CD4-positive, alpha-beta T cell treated with Interleukin-1 beta for 1 hour (primary cell): ENCODE measurements at places on chromosomes 11 and 22.

DNA sequence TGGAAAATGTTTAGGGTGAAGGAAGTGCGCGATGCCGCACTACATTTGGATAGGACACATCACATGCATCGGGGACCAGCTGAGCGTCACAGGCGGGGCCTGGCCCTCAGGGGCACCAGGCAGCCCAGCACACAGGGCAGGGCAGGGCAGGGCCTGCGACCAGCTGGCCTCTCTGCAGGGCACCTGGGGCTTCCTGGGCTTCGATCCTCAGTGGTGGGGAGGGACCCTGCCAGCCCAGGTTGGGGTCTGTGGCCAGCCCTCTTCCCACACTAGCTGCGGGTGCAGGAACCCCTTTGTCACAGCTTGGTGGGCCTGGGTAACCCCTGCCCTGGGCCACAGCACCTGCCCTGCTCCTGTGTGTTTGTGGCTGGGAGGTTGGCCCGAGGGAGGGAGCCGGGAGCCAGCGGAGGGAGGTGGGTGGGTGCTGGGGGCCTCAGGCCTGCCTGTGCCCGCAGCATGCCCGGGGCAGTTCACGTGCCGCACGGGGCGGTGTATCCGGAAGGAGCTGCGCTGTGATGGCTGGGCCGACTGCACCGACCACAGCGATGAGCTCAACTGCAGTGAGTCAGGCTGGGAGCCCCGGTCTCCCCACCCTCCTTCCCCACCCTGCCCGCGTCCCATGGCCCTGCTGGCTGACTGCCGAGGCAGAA is 37.9 kb downstream of the ST14 start:
- no peak for DNase-seq

DNA sequence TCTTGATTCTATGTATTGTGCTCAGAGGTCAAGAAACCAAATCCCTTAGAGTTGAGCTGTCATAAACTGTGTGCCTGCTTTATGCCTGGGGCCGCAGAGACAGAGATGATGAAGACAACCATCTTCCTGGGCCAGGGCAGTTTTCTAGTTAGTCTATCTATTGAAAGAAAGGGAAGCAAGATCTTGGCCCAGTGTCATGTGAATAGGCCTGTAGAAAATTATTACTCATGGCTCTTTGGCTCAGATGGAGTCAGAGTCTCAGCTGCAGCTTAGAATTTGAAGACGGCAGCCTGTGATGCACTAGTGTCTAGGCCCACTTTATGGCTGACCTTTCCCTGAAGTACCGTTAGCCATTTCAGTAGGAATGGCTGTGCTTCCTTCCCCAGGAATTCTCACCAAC is 112.0 kb downstream of the DBX1 start:
- DNase-seq = no peak

DNA sequence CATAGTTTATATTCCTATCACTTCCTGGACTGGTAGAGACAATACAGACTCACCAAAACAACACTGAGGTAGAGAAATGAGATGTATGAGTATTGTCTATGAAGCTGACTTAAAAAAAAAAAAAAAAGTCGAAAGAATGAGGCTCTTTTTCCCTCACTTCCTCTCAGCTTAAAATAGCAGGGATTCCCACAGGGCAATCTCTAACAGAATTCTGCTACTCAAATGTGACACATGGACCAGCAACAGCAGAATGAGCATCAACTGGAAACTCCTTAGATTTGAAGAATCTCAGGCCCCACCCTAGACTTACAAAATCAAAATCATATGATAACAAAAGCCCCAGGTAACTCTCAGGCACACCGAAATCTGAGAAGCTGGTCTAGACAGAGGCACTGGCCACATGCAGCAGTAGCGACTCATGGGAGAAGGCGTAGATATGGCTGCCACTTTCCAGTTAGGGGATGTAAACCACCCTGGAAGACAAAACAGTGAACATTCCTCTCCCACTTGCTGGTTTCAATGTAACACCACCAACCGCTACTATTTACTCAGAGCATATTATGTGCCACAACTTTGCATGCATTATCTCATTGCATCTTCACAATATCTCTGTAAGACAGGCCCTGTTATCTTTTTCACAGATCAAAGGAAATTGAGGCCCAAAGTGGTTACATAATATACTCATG is 128.0 kb downstream of the RBFOX2 start:
- DNase-seq = no peak

DNA sequence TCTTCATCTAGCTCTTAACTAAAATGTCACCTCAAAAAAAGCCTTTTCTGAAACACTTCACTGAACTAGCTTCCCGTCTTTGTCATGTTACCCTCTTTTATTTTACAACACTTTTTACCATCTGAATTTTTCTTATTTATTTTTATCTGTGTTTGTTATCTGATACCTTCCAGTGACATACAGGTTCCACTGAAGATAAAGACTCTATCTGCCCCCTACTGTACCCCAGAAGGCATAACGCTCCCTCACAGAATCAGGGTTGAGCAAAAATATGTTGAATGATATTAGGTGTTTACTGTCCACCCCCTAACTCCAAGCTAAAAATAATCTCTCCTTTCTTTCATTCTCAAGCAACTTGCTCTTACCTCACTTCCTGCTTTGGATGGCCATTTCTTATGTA is 654.2 kb downstream of the NELL1 start:
- no peak for DNase-seq

GRCh38 chr11:70112017-70112434 is 33.9 kb downstream of the ANO1 start:
- no peak for DNase-seq
